IMR-90 (cell line): ENCODE measurements at places on chromosomes 2 and 18. TPM values are rescaled to one million over a fixed set of nuclear protein-coding genes. Genes with fewer than 3 reads are reported as not detected.
A peak's percentile ranks its signal among the peaks of the same experiment; 100 is the strongest.

DNA sequence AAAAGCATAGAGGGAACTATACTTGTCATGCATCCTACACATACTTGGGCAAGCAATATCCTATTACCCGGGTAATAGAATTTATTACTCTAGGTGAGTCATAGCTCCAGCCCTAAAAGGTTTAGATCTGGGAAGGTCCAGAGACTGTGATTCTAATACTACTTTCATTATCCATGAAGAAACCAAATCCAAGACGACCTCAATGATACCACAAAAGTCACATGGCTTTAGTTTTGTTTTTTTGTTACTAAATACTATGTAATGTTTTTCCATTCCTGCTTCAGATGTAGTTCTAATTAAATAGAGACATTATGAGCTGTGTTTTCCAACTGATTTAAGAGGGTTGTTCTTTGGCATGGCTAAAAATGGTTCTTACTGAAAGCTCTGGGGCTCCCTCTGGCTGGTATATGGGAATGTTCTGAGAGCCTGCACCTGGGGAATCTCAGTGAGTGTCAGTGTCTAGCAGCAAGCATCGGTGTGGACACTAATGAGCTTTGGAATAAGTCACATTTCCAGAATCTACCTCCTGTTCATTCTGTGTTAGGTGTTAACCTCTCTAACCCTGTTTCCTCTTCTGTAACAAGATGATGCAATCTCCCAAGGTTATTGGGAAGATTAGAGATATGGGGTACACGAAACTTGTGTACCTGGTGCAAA is 20.5 kb upstream of the IL1RL2 start:
- H3K4me1 ChIP-seq, result peaks cover 4% of the 10 kb centered on the region; the same call in 1 of the 2 replicates
- peak; percentile 69 for DNase-seq
- H3K4me3 ChIP-seq, result no peak overlapping the region

DNA sequence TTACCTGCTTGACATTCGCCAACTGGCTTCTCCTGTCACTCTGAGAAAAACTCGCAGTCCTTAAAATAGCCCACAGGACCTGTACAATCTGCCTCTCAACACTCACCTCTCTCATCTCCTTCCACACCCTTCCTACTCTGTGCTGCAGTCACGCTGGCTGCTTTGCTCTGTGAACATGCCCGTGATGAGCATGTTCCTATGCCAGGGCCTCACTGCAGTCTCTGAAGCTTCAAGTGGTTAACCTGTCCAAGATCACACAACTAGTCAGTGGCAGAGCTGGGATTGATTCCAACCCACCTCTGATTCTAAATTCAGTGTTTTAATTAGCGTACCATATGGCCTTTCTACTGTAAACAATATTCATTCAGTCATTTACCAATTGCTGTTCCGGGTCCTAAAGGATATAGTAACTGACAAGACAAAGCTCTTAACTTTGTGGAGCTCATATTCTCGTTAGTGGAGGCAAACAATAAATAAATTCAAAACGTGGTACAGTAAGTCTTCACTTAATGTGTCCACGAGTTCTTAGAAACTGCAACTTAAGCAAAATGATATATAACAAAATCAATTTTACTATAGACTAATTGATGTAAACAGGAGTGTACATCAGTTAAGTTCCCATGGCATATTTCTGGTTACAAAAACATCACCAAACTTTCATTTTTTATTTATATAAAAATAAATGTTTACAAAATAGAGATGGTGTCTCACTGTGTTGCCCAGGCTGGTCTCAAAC is 38.9 kb upstream of the FBXO11 start:
- no peaks in the 10 kb centered on the region for H3K36me3 ChIP-seq
- H3K27me3 ChIP-seq, result no peaks in the 10 kb centered on the region
- H3K27ac ChIP-seq, result no peak overlapping the region
- H3K4me1 ChIP-seq, result no peaks in the 10 kb centered on the region
- no peak overlapping the region for H3K4me3 ChIP-seq
- DNase-seq, result no peak

GRCh38 chr18:44181951-44182747 is 498.5 kb upstream of the SETBP1 start:
- no peak overlapping the region for H3K27ac ChIP-seq
- no peaks in the 10 kb centered on the region for H3K36me3 ChIP-seq
- H3K27me3 ChIP-seq, result no peaks in the 10 kb centered on the region
- no peaks in the 10 kb centered on the region for H3K4me1 ChIP-seq
- no peak for DNase-seq

DNA sequence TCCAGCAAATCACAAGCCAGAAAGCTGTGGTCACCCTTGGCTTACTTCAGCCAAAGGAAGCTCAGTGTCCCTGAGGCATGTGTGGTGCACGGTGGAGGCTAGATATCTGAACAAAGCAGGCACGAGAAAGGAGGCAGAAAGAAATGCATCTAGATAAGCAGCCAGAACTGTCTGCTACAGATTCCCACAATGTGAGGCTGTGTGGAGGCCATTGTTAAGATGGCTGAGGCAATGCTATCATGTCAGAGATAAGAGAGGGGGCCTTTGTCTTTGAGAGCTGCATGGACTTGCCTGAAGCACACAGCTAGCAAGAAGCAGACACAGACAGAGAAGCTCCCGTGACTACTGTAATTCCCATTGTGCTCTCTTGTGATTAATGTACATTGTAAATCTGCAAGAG is 110.5 kb upstream of the LYPD6 start:
- H3K4me3 ChIP-seq, result no peak overlapping the region
- H3K27me3 ChIP-seq, result no peaks in the 10 kb centered on the region
- DNase-seq, result no peak
- no peaks in the 10 kb centered on the region for H3K4me1 ChIP-seq

- no peaks in the 10 kb centered on the region for H3K36me3 ChIP-seq
- no peaks in the 10 kb centered on the region for H3K27me3 ChIP-seq
- H3K27ac ChIP-seq, result no peak overlapping the region
- no peaks in the 10 kb centered on the region for H3K4me1 ChIP-seq
These were observed 1999.1 kb upstream of the CELF4 start for GRCh38 chr18:39564716-39565115.

GRCh38 chr2:206004004-206004693 is 81.8 kb downstream of the INO80D start:
- H3K36me3 ChIP-seq, result peaks cover 23% of the 10 kb centered on the region
- no peaks in the 10 kb centered on the region for H3K27me3 ChIP-seq
- H3K4me1 ChIP-seq, result peaks cover 3% of the 10 kb centered on the region
- peak; percentile 18 for DNase-seq
- no peak overlapping the region for H3K27ac ChIP-seq
- H3K4me3 ChIP-seq, result no peak overlapping the region

- peaks cover 47% of the 10 kb centered on the region for H3K4me1 ChIP-seq
- H3K36me3 ChIP-seq, result no peaks in the 10 kb centered on the region
- DNase-seq, result no peak
- H3K4me3 ChIP-seq, result no peak overlapping the region
- H3K27me3 ChIP-seq, result no peaks in the 10 kb centered on the region
These were observed 112.7 kb downstream of the MCFD2 start for GRCh38 chr2:46802665-46803546.

GRCh38 chr2:221818616-221819320 is 246.7 kb upstream of the EPHA4 start:
- no peak for DNase-seq
- no peak overlapping the region for H3K27ac ChIP-seq
- no peaks in the 10 kb centered on the region for H3K27me3 ChIP-seq
- H3K4me1 ChIP-seq, result no peaks in the 10 kb centered on the region

DNA sequence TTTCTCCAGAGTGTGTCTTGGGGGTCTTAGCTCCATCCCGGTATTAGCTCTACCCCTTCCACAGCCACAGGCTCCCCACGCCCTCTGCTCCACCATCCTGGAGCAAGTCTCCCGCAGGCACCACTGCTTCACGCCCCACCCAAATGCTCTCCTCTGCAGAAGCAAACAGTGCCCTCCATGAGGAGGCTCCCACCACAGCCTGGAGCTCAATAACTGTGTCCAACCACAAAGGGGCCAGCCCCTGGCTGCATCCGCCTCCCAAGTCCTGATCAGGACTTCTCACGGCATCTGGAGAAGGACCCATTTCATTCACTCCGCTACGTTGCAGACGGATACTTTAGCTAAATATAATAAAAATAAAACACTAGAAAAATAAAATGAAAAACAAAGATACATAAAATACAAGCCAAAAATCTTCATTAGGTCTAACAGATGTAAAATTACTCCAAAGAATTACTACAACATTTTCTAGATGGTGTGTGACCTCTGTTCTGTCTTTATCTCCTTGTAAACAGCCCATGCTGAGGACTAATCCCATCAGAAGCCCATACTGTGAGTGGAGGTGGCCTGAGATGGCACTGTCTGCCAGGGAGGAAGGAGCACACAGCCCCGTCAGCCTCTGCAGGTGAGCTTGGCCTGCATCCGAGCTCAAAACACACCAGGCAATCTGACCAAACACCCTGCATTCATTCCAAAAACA is 210.8 kb upstream of the RAB6C start:
- no peak for DNase-seq
- H3K4me1 ChIP-seq, result no peaks in the 10 kb centered on the region
- no peak overlapping the region for H3K27ac ChIP-seq
- no peaks in the 10 kb centered on the region for H3K36me3 ChIP-seq
- no peak overlapping the region for H3K4me3 ChIP-seq
- no peaks in the 10 kb centered on the region for H3K27me3 ChIP-seq

GRCh38 chr2:8669157-8669817 is 12.6 kb upstream of the ID2 start:
- peak; percentile 28 for DNase-seq
- no peak overlapping the region for H3K27ac ChIP-seq
- H3K27me3 ChIP-seq, result no peaks in the 10 kb centered on the region
- peaks cover 6% of the 10 kb centered on the region for H3K4me1 ChIP-seq
- H3K36me3 ChIP-seq, result no peaks in the 10 kb centered on the region
- no peak overlapping the region for H3K4me3 ChIP-seq

DNA sequence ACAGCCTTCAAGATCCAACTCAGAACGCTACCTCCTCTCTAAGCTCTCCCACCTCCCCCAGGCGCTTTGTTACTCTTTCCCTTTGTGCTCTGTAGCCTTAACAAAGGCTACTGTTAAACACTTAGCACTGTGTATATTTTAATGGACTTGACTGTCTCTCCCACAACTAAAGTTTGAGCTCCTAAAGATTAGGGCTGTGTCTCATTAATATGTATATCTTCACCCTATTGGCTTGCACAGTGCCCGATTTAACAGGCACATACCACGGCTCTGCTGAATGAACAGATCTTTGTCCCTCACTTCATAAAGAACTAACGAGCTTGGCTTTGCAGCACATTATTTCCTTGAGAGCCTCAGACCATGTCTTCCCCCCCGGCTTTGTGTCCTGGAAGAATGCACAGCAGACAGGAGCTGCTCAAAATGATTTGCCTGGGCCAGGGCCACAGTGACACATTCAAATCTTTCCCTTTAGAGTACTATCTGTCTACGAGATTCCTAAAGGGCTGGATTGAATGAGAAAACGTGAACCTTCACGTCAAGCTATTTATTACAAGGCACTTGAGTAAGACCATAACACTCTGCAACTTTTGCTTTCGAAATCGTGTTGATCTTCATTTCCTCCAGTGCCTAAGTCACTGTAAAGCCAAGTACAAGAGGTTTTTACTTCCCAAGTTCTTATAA is 22.1 kb downstream of the ABHD3 start:
- peak overlapping the region; percentile 75 for H3K27ac ChIP-seq
- H3K27me3 ChIP-seq, result no peaks in the 10 kb centered on the region
- DNase-seq, result peak; percentile 67
- no peaks in the 10 kb centered on the region; the same call in 1 of the 2 replicates for H3K36me3 ChIP-seq

DNA sequence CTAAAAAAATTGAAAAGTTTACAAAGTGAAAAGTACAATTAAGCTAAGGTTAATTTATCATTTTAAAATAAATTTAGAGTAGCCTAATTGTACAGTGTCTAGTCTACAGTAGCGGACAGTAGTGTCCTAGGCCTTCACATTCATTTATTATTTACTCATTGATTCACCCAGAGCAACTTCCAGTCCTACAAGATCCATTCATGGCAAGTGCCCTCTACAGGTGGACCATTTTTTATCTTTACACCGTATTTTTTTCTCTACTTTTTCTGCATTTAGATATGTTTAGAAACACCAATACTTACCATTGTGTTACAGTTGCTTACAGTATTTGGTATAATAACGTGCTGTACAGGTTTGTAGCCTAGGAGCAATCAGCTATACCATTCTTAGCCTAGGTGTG is 84.1 kb downstream of the TSN start:
- H3K27ac ChIP-seq, result no peak overlapping the region
- DNase-seq, result no peak
- peaks cover 9% of the 10 kb centered on the region for H3K27me3 ChIP-seq
- no peaks in the 10 kb centered on the region for H3K4me1 ChIP-seq
- no peak overlapping the region for H3K4me3 ChIP-seq
- H3K36me3 ChIP-seq, result no peaks in the 10 kb centered on the region

DNA sequence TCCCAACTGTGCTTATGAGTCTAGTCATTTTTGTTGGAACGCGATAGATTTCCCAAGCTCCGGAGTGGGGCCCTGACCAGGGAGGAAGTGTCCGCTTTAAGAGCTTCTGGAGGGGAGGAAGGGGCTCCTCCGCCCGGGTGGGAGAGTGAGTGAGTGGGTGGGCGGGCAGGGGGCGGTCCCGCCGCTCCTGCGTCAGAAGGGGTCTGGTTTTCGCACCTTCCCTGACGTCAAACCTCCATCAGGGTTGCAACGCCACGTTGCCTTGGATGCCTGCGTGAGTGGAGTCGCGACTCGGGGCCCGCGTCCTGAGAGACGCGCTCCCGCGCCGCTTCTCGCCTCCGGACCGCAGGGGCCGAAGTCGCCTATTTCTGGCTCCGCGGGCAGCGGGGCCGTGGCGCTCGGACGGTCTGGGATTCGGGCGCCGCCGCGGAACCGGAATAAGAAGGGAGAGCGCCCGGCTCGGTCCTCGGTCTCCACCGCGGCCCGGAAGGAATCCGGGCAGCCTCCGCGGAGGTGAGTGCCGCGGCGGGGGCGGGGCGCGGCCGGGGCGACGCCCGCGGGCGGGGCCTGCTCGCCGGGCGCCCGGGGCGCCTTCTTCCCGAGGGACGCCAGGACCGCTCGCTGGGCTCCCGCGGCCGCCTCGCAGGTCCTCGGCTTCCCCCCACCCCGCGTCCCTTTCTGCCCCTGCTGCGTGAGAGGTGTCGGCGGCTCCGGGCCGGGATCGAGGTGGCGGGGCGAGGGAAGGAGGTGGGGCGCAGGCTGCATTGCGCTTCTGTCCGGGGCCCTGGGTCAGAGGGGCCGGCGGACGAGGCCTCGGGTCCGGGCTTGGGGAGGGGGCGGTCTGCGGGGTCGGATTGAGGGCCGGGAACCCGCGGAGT is at the start of gene ZDBF2:
TSS of gene ZDBF2 (plus strand) at position 230 of the 878 bp plus-strand sequence. CDS start 7,187 bp downstream, outside the sequence.
- H3K36me3 ChIP-seq, result no peaks in the 10 kb centered on the region

GRCh38 chr18:48580782-48581181 is 42.0 kb downstream of the CTIF start:
- H3K4me1 ChIP-seq, result peaks cover 11% of the 10 kb centered on the region
- DNase-seq, result no peak
- peaks cover 8% of the 10 kb centered on the region for H3K36me3 ChIP-seq
- H3K27me3 ChIP-seq, result no peaks in the 10 kb centered on the region
- no peak overlapping the region for H3K27ac ChIP-seq

- H3K27ac ChIP-seq, result no peak overlapping the region
- DNase-seq, result no peak
- peaks cover 36% of the 10 kb centered on the region for H3K27me3 ChIP-seq
These were observed 25.1 kb downstream of the TIMM21 start for GRCh38 chr18:74173434-74173750.

Gene ZSWIM2
- 0.28 TPM in 1 of 2 replicates, not detected in the other for total RNA-seq

Gene CYP27C1
- not detected in 2 replicates for total RNA-seq

Gene RNU2-63P
- total RNA-seq, result under 0.01 and 174 TPM in 2 replicates

Gene CD226
- total RNA-seq, result under 0.01 and 1.1 TPM in 2 replicates

Gene CTIF
- total RNA-seq, result 25.1 and 27.5 TPM in 2 replicates

Gene SCYGR8
- total RNA-seq, result not detected in 2 replicates

Gene CFAP65
- not detected in 2 replicates for total RNA-seq
